ENCODE measurements at places on chromosomes 5 and 9.

DNA sequence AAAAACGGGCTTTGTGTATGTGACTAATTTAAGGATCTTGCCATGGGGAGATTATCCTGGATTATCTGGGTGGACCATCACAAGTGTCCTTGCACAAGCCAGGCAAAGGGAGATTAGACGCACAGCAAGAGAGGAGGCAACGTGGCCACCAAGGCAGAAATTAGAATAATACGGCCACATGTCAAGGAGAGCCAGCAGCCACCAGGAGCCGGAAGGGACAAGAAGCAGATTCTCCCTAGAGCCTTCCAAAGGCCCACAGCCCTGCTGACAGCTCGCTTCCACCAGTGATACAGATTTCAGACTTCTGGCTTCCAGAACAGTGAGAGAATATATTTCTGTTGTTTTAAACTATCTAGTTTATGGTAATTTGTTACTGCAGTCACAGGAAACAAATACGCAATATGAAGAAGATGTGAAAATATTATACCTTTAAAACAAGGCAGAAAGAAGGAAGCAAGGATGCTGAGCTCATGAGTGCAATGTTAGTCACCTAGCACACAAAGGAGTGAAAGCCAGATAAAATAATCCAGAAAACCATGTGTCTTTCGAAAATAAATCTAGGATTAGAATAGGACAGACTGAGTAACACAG, 28.7 kb upstream of the F2RL1 start:
- no peak for DNase-seq

DNA sequence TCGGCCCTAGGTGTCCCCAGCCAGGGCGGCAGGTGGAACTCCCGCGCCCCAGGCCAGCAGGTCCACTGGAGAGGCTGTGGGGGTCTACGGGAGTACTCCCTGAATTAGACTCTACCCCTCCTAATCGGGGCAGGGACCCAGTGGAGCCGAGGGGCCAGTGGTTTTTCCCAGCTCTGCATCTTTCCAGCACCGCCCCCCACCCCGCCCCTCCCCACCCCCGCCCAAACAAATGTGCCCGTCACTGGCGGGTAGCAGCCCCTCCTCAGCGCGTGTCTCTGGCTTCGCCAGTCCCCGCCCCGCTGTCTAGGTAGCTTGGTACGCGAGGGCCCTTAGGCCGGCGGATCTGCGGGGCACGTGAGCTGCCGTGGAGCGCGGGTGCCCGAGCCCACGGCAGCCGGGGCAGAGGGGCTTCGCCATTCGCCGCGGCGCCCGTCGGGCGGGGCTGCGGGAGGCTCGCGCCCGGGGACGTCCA, 7.0 kb downstream of the UNC5A start:
- DNase-seq: no peak

DNA sequence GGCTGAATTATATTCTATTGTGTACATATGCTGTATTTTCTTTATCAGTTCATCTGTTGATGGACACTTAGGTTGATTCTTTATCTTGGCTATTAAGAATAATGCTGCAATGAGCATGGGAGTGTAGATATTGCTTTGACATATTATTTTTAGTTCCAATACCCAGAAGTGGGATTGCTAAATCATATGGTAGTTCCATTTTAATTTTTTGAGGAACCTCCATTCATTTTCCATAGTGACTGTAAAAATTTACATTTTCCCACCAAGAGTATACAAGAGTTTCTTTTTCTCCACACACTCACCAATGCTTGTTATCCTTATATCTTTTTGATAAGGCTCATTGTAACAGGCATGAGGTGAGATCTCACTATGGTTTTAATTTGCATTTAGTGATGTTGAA, 19.4 kb downstream of the JAK2 start:
- DNase-seq: no peak

- DNase-seq: no peak
Observed at GRCh38 chr9:104810421-104811339, 46.8 kb downstream of the NIPSNAP3B start.

GRCh38 chr5:83313436-83313835, 158.1 kb upstream of the VCAN start:
- peak; percentile 14 for DNase-seq

DNA sequence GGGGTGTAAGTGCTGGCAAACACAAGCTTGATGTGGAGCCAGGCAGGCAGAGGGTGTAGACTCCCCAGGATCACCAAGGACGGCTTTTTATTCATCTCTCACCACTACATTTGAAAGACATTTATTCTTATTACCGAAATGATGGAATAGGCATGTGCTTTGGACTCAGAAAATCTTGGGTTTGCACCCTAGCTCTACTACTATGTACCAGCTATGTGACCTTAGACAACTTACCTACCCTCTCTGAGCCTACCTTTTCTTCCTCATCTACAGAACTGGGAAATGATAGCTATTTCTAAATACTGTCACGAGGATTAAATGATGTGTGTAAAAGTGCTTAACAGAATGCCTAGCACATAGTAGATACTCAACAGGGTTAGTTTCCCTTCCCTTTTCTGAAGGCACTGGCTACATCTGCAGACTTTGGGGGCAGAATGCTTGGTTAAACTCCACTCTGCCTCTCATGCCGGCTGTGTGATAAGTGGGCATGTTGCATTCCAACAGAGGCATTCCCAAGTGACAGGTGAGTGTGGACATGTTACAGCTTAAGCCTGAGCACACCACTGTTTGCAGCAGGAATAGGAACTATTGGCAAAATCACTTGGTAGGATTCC, 94.8 kb downstream of the SLC1A3 start:
- no peak for DNase-seq

DNA sequence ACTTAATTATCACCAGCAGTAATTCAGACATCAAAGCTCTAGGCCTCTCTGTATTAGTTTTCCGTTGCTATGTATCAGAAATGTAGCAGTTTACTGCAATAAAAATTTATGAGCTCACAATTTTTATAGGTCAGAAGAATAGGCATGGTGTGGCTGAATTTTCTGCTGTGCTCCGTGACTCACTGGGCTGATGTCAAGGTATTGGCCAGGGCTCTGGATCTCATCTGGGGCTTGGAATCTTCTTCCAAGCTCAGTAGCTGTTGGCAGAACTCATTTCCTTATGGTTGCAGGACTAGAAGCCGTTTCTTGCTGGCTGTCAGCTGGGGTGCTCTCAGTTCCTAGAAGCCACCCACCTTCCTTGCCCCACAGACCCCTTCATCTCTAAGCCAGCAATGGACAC, 66.3 kb downstream of the PSAT1 start:
- DNase-seq: no peak

DNA sequence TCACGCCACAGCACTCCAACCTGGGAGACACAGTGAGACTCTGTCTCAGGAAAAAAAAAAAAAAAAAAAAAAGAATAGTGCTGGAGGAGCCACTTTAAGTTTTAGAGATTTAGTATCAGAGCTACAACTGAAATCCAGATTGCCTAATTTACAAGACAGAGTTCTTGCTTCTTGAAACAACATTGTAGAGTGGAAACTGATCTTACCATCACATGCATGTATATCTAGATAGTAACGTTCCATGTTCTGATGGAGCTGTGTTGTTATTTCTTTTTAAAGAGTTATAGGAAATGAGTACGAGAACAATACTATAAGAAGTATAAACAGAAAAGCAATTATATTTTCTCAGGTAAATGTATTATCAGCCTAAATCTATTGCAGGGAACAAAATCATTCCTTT, 48.9 kb downstream of the TBCA start:
- DNase-seq: no peak

GRCh38 chr5:126056352-126056751, 366.9 kb upstream of the GRAMD2B start:
- no peak for DNase-seq

- no peak for DNase-seq
Observed at GRCh38 chr9:134036130-134036529, 10.8 kb downstream of the BRD3OS start.

- DNase-seq: no peak
Observed at GRCh38 chr9:82128011-82128696, 139.6 kb downstream of the SPATA31D1 start.

- DNase-seq: no peak
Observed at GRCh38 chr9:111983484-111983908, 86.9 kb downstream of the UGCG start.

DNA sequence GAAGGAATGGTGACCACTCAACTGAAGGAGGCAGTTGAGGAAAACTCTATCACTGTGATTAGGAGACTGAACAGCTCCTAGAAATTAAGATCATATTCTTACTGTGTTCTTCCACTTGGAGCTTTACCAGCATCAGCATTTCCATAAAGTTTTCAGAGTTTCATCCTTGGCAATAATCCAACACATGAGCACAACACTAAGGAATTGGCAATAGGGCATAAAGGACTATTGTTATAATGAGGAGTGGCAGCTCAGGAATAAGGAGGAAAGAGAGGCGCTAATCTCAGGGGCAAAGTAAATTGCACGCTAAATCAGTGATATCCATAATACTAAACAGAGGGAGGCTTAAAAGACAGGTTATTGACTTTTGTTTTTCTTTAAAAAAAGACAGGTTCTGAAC, 338.9 kb downstream of the EFNA5 start:
- DNase-seq: no peak

GRCh38 chr9:127557998-127558546, 54.0 kb upstream of the STXBP1 start:
- DNase-seq: no peak

- no peak for DNase-seq
Observed at GRCh38 chr5:135551593-135552447, 16.1 kb upstream of the NEUROG1 start.

DNA sequence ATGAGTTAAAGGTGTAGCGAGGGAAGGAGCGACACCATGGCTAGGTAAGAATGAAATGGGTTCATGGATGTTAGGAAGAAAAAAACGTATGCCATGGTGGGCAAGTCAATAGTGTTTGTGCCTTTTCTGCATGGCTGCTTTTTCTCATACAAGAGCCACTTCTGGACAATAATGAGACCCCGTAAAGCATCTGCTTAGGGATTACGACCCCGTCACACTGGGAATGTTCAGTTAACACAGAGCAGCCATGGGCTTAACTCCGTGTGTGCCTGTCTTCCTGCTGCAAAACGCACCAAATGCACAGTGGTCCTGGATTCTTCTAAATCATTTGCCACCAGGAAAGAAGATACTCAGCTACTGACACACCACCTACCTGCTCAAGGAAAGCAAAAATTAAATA, 81.8 kb downstream of the NFIB start:
- no peak for DNase-seq

DNA sequence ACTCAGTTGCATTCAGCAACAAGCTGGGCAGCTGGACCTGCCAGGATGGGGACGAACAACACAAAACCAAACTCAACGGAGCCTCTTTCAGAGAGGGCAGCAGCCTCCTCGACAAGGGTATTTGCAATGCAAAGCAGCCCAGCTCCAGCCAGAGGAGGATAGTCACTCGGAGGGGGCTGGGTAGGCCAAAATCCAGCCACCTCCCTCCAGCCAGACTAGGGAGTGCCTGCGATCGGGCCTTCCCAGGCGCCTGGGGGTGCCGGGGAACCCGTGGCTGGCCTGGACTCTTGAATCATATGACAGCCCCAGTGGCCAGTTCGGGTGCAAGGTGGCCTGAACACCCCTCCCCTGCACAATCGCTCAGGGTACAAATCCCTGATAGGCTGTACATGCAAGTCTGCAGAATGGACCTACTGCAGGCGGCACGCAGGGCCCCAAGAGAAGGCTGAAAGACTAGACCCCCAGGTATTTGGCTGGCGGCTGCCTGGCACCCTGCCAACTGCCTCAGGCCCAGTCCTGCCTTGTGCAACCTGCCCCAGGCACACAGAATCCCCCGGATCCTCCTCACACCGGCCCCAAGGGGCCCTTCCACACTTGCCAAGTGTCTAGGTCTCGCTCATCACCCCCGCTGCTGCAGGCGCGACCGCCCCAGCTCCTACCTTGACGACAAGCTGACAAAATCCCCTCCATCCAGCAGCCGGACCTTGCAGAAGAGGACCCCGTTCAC, 1.3 kb downstream of the EEIG1 start:
- peak; percentile 87 for DNase-seq

GRCh38 chr9:131887680-131888079, 147.8 kb upstream of the RAPGEF1 start:
- DNase-seq: no peak

- DNase-seq: no peak
Observed at GRCh38 chr5:121862801-121863200, 11.1 kb downstream of the FTMT start.

GRCh38 chr5:53241572-53241971, 132.0 kb upstream of the MOCS2 start:
- no peak for DNase-seq

DNA sequence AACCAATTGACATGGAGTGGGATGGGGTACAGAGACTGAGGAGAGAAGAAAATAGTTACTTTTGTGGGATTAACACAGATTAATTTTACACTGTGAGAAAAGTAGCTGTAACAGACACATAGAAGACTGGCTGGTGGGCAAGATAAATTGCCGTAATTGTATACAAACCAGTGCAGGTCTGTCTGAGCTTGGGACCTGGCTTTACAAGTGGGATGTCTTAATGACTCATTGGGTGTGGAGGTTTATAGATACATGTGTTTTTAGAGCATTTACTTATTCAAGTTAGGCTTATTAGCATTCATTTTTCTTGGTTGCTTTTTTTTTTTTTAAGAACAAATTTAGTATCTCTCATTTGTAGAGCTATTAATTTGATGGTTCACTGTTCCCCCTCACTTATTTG, 37.5 kb downstream of the SLC44A1 start:
- DNase-seq: no peak

DNA sequence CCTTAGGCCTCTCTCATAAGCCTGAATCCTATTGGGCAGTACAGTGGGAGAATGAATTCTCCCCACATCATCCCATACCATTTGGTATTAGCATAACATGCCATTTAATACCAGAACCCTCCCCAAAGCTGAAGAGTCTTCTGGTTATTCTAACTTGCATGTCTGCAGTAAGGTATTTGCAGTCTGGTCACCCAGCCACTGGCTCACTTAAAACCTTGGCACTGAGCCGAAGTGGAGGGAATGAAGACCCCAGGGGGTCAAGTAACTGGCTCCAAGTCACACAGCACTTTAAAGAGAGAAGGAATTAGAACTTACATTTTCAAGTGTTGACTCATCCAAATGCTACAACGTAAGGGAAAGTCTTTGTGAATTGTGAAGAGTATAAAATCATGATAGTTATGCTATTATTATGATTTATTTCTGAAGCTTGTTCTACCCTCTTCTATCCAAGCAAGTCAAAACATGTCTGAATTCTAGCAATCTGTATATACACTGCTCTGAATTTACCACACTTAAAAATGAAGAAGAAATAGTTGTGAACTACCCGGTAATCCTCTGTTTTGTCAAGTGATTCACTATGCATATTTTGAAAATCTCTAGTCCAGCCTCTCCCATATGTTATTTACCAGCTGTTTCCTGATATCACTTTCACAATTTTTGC, 28.5 kb downstream of the GLRA1 start:
- no peak for DNase-seq

DNA sequence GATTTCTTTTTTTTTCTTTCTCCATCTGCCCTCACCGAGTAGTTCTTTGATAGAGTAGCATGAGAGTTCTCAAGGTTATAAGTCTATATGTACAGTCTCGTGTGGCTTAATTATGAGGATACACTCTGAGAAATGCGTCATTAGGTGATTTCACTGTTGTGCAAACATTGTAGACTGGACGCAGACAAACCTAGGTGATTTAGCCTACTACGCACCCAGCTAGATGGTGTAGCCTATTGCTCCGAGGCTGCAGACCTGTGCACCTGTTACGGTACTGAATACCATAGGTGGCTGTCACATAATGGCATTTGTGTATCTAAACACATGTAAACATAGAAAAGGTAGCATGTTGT, 26.9 kb upstream of the CORO2A start:
- no peak for DNase-seq
